Fibroblast of the aortic adventitia (primary cell): ENCODE measurements at places on chromosomes 5 and 9. TPM values are rescaled to one million over a fixed set of nuclear protein-coding genes. Genes with fewer than 3 reads are reported as not detected.

DNA sequence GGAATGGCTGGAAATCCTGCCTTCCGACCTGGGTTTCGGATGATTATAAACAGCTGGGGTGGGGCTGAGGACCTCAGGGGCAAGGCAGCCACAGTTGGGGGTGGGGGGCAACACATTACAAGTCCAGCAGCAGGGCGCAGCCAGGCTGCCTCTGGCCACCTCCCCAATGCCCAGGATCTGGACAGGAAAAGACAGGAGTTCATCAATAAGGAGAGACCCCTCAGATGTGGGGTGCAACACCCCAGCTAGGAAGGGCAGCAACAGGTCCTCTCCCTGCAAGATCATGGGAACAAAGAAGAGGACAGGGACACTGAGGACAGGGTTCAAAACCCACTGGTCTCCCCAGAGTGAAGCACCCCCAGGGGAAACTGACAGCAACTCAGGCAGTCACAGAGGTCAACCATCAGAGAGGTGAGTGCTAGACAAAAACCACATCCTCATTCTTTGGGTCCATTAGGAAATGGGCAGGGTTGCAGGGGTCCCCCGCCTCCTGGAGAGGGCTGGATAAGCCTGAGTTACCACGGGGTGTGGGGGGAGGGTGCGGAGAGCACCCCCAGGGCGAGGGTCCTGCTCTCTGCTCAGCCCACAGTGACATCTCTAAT, 33.5 kb downstream of the SEMA4D start:
- DNase-seq, result no peak

DNA sequence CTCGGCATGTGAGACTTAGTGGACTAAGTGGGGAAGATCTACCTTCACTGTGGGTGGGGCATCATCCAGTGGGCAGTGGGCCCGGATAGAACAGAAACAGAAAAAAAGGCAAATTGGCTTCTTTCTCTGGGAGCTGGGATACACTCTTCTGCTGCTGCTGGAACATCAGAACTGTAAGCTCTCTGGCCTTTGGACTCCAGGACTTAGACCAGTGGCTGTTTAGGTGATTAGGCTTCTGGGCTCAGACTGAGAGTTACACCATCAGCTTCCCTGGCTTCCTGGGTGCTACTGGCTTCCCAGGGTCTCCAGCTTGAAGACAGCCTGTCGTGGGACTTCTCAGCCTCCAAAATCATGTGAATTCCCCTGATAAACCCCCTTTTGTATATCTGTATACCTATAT, 122.7 kb upstream of the SLC28A3 start:
- DNase-seq, result no peak

CCDC187 gene
- total RNA-seq, result under 0.01 TPM in 1 of 2 replicates, not detected in the other

- no peak for DNase-seq
Observed at GRCh38 chr5:78631931-78632330, 16.6 kb downstream of the LHFPL2 start.

GRCh38 chr5:119031011-119031886, 39.6 kb upstream of the DMXL1 start:
- DNase-seq, result no peak

DNA sequence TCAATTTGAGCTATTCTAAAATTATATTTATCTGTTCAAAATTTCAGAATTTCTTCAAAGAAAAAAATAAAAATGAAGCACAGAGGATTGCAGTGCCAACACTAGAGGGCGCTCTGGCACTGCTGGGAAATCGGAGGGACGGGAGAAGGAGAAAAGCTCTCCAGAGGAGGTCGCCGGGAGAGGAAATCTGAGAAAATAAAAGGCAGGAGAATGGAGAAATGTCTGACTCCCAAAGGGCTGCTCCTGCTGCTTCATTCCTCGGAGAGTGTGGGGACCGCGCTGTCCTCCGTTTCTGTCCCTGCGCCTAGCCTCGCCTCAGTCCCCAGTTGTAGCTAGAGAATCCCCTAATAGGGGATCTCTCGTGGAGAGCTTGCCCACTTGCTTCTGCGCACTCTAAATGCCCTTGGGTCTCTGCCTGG, 40.0 kb upstream of the ARSB start:
- DNase-seq, result peak; percentile 78

- no peak for DNase-seq
Observed at GRCh38 chr9:4740388-4740637, 689 bp downstream of the AK3 start.

CCDC107 gene
- total RNA-seq, result 6.1 and 10.9 TPM in 2 replicates

GRCh38 chr5:160976181-160976580, 124.2 kb upstream of the ATP10B start:
- peak; percentile 1 for DNase-seq

SOHLH1 gene
- total RNA-seq, result not detected in 2 replicates
